ENCODE measurements at places on chromosomes 5 and 9.

GRCh38 chr5:116652196-116652729 lies 77.6 kb upstream of the SEMA6A start:
- DNase-seq, result no peak

DNA sequence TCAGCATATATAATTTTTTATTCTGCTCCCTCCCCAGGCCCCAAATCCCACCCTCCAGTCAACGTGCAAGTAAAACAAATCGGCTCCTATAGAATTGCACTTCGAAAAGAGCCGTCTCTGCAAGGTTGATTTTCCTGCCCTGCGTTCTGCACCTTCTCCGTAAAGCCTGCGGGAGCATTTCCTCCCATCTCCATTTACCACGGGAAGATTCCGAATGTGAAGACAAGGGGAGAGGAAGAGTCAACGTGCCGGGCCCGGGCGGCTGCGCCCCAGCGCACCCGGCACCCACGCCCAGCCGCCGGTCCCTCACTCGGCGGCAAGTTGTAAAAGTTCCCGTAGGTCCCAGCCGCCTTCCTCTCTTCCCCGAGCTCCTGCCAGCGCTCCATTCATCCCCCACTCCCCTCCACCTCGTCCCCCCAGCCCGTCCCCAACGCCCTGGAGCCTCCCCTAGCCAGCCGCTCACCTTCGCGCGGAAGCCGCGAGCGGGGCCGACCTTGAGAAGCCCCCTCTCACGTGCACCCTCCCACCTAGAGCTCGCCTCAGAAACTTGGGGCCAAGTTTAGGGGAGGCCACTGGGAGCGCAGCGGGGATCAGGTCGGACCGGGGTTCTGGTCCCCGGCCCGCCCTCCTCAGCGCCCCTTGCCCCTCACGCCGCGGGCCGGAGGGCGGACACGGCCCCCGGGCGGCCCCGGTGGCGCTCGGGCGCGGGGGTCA lies 431 bp downstream of the BNC2 start:
- DNase-seq, result no peak

DNA sequence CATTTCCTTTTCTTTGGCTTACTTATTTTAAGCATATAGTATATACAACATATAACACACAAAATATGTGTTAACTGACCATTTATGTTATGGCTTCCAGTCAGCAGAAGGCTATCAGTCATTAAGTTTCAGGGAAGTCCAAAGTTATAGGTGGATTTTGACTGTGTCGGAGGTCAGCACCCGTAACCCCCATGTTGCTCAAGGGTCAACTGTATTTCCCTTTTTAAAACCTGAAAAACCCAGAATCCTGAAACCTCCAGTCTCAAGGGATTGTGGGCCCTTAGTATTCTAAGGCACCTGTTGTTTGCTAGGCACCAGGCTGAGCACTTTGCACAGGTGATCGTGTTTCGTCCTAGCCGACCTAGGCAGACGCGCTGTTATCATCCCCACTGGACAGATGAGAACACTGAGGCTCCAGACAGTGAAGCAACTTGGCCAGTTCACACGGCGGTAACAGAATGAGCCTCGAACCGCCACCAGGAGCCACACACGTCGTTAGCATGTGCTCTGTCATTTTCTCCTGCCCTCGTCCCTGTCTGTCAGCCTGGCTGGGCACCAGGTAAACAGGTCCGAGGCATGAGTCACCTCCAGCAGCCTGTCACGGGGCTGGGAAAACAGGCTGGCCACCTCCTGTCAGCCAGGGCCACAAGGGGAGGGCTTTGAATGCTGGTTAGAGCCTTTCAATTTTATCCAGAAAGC lies 39.9 kb downstream of the DUSP1 start:
- no peak for DNase-seq

GRCh38 chr9:124264823-124265233 lies 7.1 kb downstream of the NEK6 start:
- no peak for DNase-seq

- no peak for DNase-seq
Observed at GRCh38 chr5:179759581-179760551, 27.2 kb downstream of the MAML1 start.

GRCh38 chr5:95907740-95908706 lies 53.6 kb downstream of the ELL2 start:
- no peak for DNase-seq

- DNase-seq, result no peak
Observed at GRCh38 chr5:58501778-58502417, 10.7 kb downstream of the GAPT start.

GRCh38 chr9:129483415-129484351 lies 137.2 kb downstream of the C9orf50 start:
- DNase-seq, result peak; percentile 32

DNA sequence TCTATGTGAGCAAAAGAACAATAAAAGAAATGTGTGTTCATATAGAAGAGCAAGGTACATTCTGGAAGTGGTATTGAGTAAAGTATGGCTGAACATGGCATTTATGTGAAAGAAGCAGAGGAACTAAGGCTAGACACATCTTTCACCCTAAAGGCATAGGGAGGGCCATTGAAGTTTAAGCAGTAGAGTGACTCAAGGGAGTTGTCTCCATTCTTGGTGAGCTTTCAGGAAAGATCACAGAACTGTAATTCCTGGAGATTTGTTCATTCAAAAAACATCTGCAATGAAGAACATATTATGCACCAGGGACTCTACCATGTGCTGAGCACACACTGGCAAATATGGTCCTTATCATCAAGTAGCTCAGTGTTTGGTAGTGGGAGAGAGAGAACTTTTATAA lies 24.8 kb upstream of the HTR1A start:
- no peak for DNase-seq

- DNase-seq, result no peak
Observed at GRCh38 chr9:107635803-107636174, 146.2 kb upstream of the KLF4 start.

GRCh38 chr9:91376239-91376638 lies 14.5 kb upstream of the AUH start:
- DNase-seq, result no peak

DNA sequence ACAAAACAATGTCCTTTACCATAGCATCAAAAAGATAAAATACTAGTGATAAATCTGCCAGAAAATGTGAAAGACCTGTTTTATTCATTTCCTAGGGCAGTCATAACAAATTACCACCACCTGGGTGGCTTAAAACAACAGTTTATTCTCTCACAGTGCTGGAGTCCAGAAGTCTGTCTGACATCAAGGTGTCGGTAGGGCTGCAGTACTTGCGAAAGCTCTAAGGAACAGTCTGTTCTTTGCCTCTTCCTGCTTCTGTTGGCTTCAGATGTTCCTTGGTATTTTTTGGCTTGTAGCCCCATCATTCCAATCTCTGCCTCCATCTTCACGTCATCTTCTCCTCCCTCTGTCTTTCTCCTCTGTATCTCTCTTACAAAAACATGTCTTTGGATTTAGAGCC lies 51.0 kb downstream of the PTPDC1 start:
- no peak for DNase-seq

DNA sequence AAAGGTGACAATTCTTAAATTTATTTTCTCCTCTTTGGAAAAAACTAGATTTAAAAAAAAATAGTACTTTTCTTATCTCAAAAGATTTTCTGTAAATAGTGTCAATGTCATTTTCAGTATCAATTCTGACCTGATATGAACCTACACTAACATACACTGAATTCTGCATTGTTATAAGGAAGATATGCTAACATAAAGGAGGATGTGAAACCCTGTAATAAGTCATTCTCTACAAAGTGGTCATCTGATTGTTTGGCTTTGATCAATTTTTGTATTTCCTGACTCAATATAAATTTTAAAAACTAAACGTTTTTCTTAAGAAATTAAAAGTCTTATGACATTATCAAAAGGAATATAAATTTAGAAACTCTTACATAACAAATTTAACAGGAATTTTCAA lies 233.6 kb upstream of the EDIL3 start:
- no peak for DNase-seq

DNA sequence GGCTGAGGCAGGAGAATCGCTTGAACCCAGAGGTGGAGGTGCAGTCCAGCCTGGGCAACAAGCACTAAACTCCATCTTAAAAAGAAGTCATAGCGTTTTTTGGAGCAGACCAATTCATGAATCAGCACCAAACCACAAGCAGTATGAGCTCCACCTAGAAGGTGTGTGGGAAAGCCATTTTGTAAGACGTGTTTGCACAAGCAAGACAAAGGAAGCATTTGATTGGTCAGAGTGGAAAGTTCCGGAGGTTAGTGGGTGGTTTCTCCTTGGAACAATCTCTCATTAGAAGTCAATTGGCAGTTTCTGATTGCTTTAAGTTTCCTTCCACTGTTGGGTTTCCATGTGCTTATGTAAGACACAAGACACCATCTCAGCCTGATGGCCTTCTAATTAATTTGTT lies 5.0 kb downstream of the SRD5A1 start:
- no peak for DNase-seq

DNA sequence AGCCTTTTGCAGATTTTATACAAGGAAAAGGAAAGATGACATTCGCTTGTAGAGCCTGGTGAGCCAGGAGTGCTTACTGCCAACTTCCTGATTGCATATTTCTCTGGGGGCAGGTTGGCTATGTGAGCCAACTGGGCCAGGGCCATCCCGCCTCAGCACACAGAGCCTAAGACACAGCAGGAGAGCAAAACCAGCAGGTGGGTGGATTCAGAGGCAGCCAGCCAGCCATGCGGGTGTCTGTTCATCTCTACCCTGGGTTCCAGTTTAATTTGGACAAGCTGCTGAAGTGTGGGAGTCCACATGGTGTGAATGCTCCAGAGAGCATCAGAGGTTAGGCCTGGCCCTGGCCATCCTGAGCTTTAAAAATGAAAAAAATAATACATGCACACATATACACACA lies 291.4 kb downstream of the ARHGEF28 start:
- no peak for DNase-seq

- DNase-seq, result peak; percentile 67
Observed at GRCh38 chr9:126611592-126612325, 2.0 kb upstream of the LMX1B start.

- no peak for DNase-seq
Observed at GRCh38 chr5:33494466-33494865, 53.7 kb downstream of the TARS1 start.

- DNase-seq, result no peak
Observed at GRCh38 chr5:4189317-4189716, 593.7 kb downstream of the IRX1 start.

GRCh38 chr5:146751054-146751453 lies 127.5 kb downstream of the PPP2R2B start:
- no peak for DNase-seq

DNA sequence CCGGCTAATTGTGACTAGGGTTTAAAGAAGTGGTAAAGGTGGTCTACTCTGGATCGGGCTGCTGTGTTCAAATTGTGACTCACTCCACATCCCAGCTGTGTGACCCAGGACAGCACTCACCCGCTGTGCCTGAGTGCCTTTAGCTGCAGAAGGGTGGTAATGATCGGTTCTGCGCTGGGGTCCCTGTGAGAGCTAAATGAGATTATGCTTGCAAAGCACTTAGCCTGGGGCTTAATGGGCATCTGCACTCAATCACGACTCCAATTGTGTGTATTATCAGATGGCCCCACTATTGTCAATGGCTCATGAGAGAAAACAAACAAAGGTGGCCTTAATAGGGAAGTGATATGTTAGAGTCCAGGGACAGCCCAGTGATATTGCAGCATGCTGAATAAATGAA lies 25.1 kb upstream of the TBC1D2 start:
- DNase-seq, result no peak

GRCh38 chr9:69070201-69070600 lies 34.6 kb downstream of the FXN start:
- DNase-seq, result no peak

DNA sequence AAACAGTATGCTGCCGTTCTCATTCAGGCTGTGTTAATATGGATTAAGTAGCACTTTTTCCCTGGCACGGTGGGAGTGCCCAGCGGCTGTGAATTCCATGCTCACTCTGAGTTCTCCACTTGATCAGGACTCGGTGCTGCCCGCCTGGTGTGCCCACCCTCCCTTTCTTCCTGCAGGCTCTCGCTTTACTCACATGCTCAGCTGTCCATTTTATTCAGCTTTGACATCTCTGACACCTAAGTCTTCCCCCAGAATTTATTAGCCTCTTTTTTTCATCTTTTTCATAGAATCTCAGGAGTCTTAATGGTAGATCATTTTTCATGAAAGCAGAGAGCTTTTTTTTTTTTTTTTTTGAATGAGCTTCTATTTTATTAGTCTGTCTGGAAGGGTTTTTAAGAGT lies 626.5 kb downstream of the IRX1 start:
- no peak for DNase-seq

DNA sequence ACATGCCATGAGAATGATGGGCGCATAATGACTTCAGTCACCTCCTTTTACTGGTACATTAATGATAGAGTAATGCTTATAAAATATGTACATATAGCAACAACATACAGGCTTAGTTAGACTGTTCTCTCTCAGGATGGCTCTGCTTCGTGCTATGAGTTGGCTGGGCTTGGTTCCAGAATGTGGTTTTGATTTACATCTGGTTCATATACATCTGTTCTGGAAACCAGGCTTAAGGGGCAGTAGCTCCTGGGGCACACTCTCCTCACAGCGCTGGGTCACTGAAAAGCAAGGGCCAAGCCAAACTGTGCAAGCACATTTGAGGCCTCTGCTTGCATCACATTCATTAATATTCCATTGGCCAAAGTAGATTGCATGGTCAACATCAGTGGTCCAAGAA lies 44.9 kb downstream of the PCSK1 start:
- no peak for DNase-seq

- no peak for DNase-seq
Observed at GRCh38 chr9:14089051-14089803, 224.7 kb downstream of the NFIB start.

DNA sequence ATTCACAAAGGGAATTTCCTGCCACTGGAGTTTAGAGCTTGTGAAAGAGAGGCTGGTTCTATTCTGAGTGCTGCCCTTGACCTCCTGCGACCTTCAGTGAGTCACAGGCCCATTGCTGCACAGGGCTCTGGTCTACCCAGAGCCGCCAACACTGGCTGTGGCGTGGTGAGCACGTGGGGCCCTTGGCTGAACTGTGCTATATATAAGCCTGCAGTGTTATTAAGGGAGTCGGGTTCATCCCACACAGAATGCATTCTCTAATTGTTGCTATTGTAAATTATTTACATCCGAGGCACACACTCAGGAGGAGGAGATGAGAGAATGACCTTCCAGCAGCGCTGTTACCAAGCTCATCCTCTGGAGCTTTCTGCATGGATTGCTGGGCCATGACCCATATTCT lies 47.1 kb downstream of the BRINP1 start:
- no peak for DNase-seq

DNA sequence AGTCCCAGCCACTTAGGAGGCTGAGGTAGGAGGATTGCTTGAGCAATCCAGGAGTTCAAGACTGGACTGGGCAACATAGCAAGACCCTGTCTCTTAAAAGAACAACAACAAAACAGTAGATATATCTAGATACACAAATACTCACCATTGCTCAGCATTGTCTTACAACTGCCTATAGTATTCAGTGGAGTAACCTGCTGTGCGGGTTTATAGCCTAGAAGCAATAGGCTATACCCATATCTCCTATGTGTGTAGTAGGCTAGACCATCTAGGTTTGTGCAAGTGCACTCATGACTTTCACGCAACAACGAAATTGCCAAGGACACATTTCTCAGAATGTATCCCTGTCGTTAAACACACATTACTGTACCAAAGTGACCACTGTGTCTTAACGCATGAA lies 44.7 kb downstream of the SLIT3 start:
- no peak for DNase-seq
